ENCODE measurements at places on chromosomes 6 and 20. TPM values are rescaled to one million over a fixed set of nuclear protein-coding genes. Genes with fewer than 3 reads are reported as not detected.

Gene LAMA4
- 128 TPM for total RNA-seq

Gene MACROD2
- 1.9 TPM for total RNA-seq

Gene DNPH1
- total RNA-seq = 159 TPM

Gene EDN3
- total RNA-seq = not detected

Gene PPP1R14C
- 2.4 TPM for total RNA-seq

Gene GTF2H4
- 12.6 TPM for total RNA-seq
